H9 (cell line): ENCODE measurements at places on chromosomes 4 and X. TPM values are rescaled to one million over a fixed set of nuclear protein-coding genes. Genes with fewer than 3 reads are reported as not detected.

DNA sequence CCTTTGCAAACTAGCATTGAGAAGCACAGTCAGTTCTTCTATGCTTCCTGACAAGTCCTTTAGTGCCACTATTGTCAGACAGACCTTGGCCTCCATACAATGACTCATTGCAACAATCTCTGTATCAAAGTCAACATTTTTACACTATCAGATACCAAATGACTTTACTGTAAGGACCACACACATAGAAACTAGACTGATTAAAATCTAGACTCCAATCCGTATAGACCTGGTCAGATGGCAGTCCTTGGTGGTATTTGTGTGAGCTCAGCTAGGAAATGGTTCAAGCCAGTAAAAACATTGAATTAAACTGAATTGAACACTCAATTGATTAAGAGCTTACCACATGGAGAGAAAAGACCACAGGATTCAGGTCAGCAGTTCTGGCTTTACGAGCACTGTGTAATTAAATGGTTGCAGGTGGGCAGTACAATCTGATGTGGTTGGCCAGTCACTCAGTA is 549.8 kb upstream of the LCORL start:
- no peak for DNase-seq
- H3K4me1 ChIP-seq, result no peaks in the 10 kb centered on the region
- H3K36me3 ChIP-seq, result no peaks in the 10 kb centered on the region
- H3K27ac ChIP-seq, result no peak overlapping the region
- no peak overlapping the region for H3K4me3 ChIP-seq

GRCh38 chr4:141705048-141705746 is 68.8 kb downstream of the IL15 start:
- H3K36me3 ChIP-seq, result no peaks in the 10 kb centered on the region
- no peak overlapping the region for H3K4me3 ChIP-seq
- DNase-seq, result no peak
- no peaks in the 10 kb centered on the region for H3K27me3 ChIP-seq
- no peak overlapping the region for H3K27ac ChIP-seq
- no peaks in the 10 kb centered on the region for H3K4me1 ChIP-seq

DNA sequence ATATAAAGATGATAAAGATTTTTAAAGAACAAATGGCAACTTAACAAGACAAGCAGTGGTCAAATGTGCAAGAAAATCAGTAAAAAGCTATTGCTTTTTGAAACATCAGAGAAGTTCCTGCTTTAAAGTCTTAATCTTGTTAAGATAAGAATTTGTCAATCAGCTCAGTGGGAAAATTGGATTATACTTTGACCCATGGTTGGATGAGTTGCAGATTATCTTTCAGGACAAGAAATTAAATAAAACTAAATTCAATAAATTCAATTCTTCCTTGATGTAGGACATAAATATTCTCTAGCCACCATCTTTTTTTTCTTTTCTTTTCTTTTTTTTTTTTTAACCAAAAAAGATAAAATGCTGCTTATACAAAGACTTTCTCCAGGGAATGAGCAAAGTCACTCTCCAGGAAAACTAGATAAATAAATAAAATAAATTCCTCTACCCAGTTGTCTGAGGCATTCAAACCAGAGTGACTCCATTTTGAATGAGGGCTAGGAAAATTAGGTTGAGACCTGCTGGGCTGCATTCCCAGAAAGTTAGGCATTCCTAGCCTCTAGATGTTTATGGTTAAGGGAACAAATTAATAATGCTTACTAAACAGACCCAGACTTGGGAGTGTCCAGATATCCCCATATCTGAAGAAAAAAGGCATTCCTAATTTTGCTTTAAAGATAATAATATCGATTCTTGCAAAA is 211.2 kb downstream of the SNCA start:
- no peak overlapping the region for H3K4me3 ChIP-seq
- no peak for DNase-seq
- H3K27ac ChIP-seq, result no peak overlapping the region
- no peaks in the 10 kb centered on the region for H3K27me3 ChIP-seq
- peaks cover 2% of the 10 kb centered on the region; the same call in 1 of the 3 replicates for H3K36me3 ChIP-seq

Gene ASB9
- total RNA-seq, result 0.15 TPM in 1 of 2 replicates, not detected in the other

Gene TACC3
- total RNA-seq, result 150 and 156 TPM in 2 replicates

Gene SPANXN4
- total RNA-seq, result not detected in 2 replicates

Gene PRRG3
- total RNA-seq, result 2.7 and 4.9 TPM in 2 replicates
